Ascending aorta (tissue), 2 donors: ENCODE measurements at places on chromosomes 2 and 18. TPM values are rescaled to one million over a fixed set of nuclear protein-coding genes. Genes with fewer than 3 reads are reported as not detected.

Gene CELF4
- not detected for total RNA-seq

Gene UGT1A4
- not detected for total RNA-seq

Gene ERFE
- 3.3 TPM for total RNA-seq

Gene TMEM150A
- total RNA-seq: 26.7 TPM

Gene ARHGAP28
- 0.85 TPM for total RNA-seq

Gene SCYGR4
- not detected for total RNA-seq

Gene IL1F10
- not detected for total RNA-seq

Gene ELOA2
- total RNA-seq: not detected

Gene C2orf81
- total RNA-seq: 10.3 TPM

Gene APOB
- 8.5 TPM for total RNA-seq

Gene MYO3B
- not detected for total RNA-seq

Gene MARCHF4
- total RNA-seq: not detected

Gene FEV
- total RNA-seq: not detected

Gene OTOS
- not detected for total RNA-seq

Gene HJURP
- total RNA-seq: not detected

Gene COQ10B
- total RNA-seq: 6.0 TPM

Gene GREB1
- total RNA-seq: 5.9 TPM

Gene MLPH
- 91.0 TPM for total RNA-seq

Gene USP37
- 11.8 TPM for total RNA-seq

Gene FAM237A
- not detected for total RNA-seq

Gene DAW1
- total RNA-seq: not detected
